ENCODE measurements at places on chromosomes 13 and 19.

GRCh38 chr19:29842471-29843179, 30.8 kb downstream of the CCNE1 start:
- no peak for DNase-seq

DNA sequence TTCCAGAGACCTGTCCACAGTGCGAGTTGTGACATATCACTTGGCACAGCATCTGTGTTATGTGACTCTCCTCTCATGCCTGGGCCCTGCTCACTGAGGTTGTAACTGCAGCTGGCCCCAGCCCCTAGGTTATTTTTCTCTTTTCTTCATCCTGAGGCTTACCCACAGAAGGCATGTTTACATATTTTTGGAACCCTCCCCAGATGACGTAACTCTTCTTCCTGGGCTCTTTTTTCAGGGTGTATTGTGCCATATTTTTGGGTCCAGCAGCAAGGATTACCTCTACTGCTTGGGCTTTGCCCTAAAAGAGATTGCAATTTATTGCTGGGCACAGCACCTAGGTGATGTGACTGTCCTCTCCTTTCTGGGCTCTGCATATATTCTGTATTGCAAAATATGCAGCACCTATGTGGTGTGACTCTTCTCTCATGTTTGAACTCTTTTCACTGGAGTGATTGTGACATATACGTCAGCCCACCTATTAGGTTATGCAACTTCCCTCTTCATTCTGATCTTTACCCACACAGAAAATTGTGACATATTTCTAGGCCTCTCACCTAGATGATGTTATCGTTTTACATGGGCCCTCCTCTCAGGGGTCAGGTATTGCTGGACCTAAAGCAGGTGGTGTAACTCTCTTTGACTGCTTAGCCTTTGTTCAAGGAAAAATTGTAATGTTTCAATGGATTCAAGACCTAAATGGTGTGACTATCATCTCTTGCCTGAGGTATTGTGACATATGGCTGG, 64.5 kb upstream of the ZNF724 start:
- no peak for DNase-seq

DNA sequence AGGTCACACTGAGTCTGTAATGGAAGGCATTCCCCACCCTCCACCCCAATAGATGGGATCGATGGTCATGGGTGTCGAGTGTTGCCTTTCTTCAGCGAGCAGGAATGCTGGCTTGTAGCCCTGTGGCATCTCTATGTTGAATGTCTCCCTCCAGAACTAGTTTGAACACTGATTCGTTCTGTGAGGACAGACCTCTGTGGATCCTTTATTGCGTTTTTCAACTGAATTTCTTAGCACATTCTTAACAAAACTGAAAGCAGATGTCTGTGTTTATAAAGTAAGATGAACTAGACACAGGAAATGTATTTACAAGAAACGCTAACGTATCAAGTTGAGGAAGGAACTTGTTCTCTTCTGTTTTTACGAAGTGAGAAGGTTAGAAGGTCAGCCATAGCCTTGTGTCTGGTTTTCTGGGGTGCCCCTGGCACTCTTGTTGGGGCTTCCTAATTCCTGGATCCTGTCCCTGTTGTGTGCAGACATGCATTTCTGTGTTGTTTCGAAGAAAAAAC, 36.8 kb upstream of the TM9SF2 start:
- no peak for DNase-seq

- no peak for DNase-seq
Observed at GRCh38 chr13:45932676-45933075, 81.1 kb upstream of the SIAH3 start.

DNA sequence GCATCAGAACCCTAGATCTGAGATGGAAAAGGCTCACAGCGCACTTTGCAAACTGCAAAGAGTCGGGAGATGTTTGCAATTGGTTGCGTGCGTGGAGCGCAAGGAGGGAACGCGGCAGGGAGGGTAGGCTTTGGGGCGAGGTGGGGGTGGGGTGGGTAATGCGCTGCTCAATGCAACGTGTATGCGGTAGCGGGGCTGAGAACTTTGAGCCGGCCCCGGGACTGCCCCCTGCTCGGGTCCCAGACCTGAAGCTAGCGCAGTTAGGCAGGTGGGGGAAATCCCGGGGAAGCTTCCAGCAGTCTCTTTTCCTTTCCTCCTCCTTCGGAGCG, 971 bp downstream of the FOSB start:
- DNase-seq = no peak

- DNase-seq = no peak
Observed at GRCh38 chr13:46551410-46552302, 1.3 kb upstream of the LRCH1 start.

DNA sequence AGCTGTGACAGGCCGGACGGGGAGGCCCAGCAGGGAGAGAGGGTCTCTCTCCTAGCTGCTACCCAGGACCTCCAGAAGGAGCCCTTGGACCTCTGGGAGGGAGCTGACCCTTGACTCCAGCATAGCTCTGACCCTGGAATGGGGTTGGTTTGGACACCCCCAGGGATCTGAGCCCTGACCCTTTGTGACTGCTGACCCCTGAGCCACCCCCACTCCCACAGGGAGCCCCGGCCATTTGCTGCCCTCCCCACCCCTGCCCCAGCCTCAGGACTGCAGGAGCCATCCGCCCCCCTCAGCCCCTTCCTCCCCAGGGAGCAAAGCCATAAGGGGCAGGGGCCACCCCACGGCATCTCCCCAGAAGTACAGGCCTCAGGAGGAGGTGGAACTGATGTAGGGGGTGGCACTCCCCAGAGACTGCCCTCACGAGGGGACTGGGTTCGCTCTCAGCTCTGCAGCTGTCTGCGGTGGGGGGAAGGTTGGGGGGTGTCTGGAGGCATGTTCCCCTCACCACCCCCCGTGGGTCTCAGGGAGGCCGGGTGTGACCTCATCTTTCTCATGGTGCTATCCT, 7.0 kb downstream of the COX6B2 start:
- no peak for DNase-seq

DNA sequence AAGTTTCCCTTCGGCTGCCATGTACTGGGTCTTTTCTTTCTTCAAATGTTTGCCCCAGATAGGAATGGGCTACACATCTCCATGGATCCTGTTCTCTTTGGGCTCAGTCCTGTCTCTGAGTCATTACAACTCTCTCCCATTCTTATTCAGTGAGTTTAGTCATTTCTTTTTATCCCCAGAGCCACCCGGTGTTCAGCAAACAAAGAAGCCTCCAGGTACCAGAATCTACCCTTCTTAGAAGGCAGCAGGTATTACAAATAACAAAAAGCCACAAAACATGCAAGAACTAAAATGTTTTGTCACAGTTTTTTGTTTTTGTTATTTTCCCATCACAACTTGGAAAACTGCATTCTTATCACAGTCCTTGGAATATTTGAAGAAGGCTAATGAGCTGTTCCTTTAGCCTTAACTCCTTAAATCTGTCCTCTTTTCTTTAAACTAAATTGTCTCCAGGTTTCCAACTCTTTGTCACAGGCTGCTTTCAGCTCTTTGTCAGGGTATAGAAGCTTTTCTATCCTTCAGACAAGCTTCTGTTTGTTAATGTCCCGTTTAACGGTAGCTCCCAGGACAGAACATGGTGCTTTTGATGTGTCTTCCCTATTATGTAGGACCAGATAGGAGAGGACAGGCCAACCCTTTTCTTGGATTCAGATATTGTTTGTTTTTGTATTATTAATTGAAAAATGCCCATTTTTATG, 215.5 kb upstream of the HTR2A start:
- no peak for DNase-seq

DNA sequence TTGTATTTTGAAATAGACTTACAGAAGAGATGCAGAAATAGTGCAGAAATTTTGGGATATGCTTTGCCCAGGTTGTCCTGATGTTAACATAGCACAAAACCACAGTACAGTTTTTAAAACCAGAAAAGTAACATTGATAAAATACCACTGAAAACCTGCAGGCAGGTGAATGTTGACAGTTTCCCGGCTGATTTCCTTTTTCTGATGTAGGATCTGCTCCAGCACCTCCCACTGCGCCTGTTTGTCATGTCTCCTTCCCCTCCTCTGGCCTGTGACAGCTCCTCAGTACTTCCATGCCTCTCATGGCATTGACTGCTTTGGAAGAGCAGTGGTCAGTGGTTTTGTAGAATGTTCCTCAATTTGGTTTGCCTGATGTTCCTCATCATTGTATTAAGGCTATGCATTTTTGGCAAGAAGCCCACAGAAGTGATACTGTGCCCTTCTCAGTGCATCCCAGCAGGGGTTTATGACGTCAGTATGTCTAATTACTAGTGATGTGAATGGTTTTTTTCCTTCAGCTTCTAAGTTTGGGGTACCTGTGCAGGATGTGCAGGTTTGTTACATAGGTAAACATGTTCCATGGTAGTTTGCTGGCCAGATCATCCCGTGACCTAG, 31.0 kb downstream of the TDRD12 start:
- DNase-seq = no peak

DNA sequence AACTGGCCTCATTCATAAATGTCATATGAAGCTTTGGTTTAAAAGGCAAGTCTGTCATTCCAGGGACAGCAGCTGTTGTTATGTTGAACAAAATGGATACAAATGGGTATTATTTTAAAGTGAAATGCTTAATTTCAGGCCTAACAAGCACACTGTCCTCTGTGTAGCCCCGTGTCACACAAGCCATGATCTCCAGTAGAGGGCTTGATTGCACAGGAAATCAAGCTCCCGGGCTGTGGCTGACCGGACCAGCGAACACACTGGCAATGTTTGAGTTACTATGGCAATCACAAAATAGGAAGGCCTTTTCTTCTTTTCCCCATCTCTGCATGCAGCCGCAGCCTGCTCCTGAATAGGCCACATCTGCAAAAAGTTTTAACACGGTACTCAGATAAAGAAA, 64.0 kb upstream of the GSX1 start:
- DNase-seq = no peak

All from stimulated activated CD4-positive, alpha-beta T cell treated with anti-CD3 and anti-CD28 coated beads, TNF-alpha, amount 100 ng/mL, for 48 hours (primary cell).